ENCODE measurements at places on chromosomes 16 and 17.

DNA sequence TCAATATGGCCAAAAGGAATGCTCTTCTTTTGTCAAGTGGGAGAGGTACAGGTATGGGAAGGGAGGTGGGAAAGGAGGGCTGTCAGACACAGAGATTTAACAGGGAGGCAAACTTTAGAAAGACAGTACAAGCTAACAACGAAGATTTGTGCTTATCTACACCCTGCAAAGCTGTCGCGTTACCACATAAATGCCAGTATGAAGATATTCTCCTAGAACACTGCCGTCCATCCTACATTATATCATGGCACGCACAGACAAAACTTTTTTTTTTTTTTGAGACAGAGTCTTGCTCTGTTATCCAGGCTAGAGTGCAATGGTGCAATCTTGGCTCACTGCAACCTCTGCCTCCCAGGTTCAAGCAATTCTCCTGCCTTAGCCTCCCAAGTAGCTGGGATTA, 50.6 kb downstream of the STH start:
- no peak for DNase-seq

GRCh38 chr17:53129863-53130262, 692.9 kb upstream of the KIF2B start:
- no peak for DNase-seq

DNA sequence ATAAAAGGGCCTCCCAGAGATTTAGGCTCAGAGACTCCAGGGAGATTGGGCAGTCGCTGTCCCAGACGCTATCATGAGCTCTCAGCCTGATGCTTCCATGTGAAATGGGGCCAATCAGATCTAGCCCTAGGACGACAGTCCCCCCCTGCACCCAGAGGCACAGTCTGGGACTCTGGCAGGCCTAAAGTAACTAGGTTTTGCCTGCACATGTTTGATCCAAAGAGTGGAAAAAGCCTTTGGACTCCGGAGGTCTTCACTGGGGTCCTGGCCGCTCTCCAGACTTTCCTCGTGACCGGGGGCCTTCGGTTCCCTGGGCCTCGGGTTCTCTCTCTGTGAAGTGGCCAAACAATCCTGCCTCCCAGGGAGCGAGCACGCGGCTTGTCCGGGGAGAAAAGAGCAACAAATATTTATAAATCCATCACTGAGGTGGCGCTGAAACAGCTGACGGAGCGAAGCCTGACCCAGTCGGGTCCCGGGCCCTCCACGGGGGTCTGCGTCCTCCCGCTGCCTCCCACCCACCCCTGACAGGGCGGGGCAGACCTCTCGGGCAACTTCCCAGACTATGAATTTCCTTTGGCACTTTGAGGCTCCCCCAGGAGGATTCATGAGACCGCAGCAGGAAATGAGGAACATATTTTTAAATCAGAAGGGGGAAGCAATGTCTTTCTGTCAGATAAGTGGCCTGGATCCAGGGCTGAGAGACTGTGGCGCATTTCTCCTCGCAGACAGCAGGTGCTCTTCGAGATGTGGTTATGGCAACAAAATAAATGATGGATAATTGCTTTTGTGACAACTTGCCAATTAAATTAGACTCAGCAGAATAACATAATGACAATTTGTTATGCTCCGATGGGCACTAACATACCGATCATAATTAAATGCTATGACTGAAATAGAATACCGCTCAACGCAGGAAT, 38.9 kb downstream of the MRPS23 start:
- DNase-seq, result no peak

DNA sequence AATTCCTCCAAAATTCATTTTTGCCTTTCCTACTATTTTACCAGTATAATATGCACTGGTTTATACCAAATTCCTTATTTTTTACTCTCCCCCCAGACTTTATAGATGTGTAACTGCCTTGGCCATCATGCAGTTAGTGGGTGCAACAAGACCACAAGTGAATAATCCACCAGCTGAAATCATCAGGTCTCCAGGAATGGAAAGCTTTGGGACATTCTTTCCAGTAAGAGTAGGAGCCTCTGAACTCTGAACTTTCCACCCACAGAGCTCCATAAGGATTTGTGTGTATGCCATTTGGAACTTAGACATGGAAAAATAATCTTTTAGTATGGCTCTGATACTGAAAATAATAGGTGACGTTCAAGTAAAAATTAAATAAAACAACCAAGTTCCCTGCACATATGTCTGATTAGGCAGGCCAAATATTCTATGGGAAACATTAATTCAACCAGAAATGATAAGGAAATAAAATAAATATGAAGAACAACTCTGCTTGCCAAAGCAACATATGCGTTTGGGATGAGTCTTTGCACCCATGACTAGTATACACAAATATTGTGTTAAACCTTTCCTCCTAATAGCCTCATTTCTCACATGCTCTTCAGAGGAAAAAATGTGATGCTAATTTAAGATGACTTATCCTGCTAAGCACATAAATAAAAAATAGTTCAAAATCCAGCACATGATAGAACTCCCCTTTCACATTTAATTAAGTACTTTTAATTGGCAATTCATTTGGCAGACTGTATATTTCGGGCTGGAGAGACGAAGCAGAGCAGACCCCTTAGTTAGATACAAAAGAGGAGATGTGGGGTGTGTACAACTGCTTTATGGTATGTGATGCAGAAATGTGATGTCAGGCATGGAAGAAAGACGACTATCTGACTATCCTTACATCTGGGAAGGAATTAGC, 11.6 kb upstream of the LYRM9 start:
- DNase-seq, result no peak

GRCh38 chr16:72072514-72073342, 9.7 kb downstream of the HPR start:
- no peak for DNase-seq

DNA sequence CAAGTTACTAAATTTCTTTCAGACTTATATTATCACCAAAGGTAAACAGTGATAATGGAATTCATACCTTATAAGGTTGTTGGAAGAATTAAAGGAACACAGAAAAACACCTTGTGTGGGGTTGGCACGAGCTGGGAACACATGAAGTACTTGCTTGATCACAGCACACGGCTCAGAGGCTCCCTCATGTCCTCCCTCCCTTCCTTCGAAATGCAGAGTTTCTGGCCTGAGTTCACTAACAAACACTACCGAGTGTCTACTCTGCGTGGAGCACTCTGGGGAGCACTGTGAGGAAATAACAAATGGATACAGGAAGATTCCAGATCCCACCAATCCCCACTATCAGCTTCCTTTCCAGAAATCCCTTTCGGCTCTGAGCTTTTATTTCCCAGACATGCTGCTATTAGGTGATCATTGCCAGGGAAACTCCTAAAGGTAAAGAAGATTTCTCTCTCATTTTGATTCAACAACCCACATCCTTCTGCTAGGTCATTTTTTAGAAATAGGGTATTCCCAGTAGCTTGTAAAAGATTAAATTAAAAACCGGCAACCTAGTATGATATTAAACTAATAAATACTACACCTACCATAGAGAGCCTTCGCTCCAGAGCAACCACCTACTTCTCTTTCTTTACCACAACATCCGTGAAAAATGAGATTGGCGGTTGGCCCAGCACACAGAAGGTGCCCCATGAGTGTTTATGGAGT, 6.1 kb upstream of the HNF1B start:
- DNase-seq, result no peak

DNA sequence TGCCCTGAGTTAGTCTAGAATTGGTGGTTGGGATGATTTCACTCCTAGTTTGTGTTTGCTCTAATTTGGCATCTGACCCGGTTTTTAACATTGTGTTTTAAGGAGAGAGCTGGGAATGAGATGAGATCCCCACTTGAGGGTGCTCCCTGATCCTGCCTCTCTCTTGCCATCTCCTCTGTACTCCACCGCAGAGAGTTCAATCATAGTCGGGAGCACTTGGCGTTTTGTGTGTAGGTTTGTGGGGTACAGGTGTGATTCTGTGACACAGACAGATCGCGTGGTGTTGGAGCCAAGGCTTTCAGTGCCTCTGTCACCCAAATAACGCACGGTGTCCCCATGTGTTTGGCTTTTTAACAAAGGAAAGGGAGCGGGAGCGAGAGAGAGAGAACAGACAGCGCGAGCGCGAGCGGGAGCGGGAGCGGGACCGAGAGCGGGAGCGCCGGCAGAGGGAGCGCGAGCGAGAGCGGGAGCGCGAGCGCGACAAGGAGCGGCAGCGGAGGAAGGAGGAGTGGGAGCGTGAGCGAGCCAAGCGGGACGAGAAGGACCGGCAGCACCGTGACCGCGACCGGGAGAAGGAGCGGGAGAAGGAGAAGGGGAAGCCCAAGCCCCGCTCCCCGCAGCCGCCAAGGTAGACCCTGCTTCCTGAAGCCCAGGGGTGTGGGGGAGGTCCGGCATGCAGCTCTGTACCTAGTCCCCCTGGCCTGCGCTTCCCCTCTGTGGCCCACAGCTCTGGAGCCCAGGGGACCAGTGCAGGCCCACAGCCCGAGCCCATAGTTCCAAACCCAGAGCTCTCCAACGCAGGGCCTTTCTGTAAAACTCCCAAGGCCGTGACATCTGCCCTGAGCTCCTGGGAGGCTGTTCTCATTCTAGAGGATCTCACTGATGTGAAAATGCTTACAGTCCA, 27.2 kb upstream of the IL17C start:
- no peak for DNase-seq

DNA sequence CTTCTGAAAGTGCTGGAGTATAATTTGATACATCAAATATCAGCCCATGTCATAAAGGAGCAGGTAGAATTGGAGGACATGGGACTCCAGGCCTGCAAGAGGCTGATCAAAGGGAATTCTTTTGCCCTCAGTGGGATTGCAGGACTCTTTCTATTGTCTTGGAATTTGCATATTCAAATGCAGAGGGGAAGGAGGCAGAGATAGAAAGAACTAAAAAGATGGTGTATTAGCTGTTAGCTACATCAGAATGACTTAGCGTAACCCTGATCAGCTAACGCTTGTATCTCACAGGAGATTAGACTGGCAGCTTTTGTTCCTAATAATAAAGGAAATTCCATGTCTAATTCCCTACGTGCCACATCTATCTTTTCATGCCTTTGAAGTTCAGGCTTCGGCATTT, 1014.7 kb upstream of the RBFOX1 start:
- no peak for DNase-seq

- no peak for DNase-seq
These were observed 19.5 kb upstream of the RBFOX1 start for GRCh38 chr16:7313170-7313569.

DNA sequence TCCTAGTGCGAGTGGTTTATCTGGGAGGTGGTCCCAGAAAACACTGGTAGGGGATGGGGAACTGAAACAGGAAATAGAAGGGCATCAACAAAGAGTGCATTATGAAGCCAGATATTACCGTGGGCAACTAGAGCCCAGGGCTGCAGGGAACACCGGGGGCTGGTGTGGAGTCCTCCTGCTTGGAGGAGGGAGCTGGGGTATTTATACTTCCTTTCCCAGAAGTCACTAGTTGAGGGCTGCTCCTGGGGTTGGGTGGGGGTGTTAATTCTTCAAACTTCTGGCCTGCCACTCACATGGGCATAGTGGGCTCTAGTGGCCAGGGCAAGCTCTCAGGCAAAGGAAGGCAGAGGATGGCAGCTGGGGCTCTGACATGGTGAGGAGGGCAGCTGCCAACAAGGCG, 14.7 kb downstream of the LAT start:
- no peak for DNase-seq

- DNase-seq, result no peak
These were observed 52.9 kb downstream of the ESRP2 start for GRCh38 chr16:68183046-68183445.

- DNase-seq, result no peak
These were observed 65.2 kb downstream of the NUP88 start for GRCh38 chr17:5354310-5354709.

DNA sequence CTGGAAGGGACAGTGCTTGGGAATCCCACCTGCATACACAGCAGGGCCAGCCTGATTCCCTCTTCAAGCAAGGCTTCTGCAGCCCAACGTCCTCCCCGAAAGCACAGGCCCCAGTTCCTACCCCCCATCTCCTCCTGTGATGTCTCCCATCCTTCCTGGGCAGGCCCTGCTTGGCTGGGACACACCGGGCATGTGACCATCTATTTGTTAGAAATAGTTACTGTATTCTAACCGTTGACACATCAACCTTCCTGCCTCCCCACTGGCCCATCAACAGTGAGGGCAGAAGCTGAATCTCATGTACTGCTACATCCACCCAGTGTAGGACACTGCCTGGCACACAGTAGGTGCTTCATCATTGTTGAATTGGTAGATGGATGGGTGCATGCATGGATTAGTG, 10.7 kb downstream of the PRR29 start:
- no peak for DNase-seq

DNA sequence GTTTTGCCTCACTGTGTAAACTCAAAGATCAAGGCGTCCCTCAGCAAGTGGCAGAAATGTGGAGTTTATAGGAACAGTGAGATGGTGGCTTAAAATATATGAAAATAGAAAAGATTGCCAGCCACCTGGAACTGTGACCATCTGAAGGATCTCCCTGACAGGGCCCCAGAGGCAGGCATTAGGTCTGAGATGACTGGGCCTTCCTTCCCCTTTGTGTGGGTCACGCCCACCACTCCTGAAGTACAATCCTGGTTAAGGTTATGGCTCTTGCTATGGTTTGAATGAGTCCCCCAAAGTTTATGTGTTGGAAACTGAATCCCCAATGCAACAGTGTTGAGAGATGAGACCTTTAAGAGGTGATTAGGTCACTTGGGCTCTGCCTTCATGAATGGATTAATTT, 6.4 kb downstream of the ST6GALNAC2 start:
- no peak for DNase-seq

DNA sequence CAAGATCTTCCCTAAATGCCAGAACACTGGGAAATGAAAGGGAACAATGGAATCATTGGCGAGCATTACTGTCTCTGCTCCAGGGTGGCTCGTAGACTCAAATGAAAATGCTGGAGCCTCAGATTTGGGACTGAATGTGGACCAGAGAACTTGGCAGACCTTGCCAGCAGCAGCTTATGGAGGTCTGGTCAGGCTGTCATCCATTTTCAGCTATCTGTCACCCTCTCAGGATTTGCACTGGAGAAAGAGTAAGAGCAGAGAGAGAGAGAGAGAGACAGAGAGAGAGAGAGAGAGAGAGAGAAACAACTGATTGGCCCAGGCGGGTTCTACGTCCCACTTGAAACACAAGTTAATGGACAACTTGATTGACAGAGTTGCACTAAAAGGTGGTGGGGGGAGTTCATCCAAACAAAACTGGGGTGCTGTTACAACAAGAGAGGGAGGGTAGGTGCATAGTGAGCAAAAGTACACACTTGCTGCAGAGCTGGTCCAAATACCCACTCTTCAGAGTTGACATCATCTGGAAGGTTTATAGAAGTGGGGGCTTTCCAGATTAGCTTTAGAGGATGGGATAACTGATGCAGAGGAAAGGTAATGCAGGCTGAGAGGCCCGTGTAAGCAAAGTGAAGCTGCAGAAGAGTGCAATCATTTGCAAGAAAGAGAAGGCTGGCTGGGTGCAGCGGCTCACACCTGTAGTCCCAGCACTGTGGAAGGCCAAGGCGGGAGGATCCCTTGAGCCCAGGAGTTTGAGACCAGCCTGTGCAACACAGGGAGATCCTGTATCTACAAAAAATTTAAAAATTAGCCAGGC, 16.5 kb upstream of the NSMCE1 start:
- no peak for DNase-seq
